ENCODE measurements at places on chromosomes 5 and 9.
A peak's percentile ranks its signal among the peaks of the same experiment; 100 is the strongest.

- DNase-seq: no peak
Measured at GRCh38 chr9:75242426-75242825, 154.1 kb downstream of the OSTF1 start.

DNA sequence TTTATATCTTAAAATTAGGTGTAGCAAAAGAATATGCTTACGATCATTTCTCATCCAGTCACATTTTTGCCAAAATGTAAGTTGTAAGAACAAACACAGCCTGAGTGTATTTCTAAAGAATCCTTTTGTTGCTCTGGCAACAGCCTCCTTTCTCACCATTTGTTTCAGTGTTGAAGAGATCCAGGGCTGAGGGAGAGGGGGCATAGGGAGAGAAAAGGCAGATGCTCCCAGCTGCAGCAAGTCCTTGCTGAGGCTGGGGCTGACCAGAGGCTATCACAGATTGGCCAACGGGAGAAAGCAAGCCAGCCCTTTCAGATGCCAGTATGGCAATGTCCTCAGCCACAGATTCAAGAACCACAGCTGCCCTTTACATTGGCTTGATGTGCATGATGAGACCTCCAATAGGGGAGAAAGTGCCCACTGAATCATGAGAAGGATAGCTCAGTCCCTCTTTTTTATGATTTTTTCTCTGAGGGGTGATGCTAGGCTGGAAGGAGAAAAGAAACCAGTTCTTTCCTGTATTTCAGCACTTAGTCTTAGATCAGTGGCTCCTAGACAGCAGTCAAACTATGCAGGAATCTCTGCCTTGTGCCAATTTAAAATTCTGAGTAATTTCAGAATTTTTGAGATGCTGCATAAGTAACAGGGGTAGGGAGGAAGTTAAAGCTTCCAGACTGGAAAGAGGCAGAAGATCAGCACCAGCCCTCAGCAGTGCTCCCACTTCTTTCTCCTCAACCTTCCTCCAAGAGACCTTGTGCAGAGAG, 142.1 kb downstream of the LHFPL2 start:
- DNase-seq: no peak

DNA sequence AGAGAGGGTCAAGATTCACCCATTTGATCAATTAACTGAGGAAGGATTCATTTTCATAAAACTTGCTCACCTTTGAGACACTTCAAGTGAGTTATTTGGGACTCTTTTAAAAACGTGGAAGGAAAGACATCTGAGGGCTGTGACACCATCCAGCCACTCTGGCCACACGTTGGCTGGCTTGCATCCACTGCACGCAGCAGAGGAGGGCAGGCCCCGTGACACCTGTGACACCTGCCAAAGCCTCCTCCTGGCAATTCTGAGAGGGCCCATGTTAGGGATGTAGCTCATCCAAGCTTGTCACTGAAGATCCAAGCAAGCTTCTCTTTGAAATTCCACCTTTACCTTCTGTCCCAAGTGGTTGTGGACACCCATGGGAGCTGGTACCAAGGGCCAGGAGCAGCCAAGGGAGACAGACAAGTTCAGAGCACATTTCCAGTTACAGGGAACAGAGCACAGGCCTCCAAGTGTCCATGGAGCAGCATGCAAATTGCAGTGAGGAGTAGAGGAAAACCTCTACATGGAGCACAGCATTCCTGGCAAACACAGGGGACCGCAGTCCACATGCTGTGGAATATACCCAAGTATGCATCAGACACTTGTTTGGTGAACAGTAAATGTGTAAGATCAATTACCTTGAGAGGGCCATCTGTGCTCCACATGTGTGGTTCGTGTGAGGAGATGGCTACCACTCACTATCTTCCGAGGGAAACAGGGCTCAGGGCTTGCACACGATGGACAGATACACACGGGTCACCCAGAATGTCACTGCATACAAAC, 4.8 kb downstream of the PRSS3 start:
- DNase-seq: no peak

DNA sequence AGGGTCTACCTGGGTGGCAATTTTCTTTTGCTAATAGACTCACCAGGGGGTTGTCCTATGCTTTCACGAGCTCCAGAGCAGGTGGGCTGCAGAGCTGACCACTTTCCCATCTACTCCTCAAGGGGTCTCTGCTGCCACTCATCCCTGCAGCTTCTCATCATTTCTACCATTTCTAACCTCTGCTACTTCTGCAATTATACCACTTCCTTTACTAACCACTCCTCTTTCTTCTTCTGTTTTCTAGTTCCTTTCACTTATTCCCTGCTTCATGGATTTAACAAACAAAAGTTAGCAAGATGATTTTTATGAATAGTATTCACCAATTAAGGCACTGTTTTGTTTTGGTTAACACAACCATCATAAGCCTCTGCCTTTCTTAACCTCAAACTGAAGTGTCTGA, 34.5 kb upstream of the NIPBL start:
- no peak for DNase-seq

GRCh38 chr5:137858954-137859353, 8.7 kb upstream of the MYOT start:
- no peak for DNase-seq

DNA sequence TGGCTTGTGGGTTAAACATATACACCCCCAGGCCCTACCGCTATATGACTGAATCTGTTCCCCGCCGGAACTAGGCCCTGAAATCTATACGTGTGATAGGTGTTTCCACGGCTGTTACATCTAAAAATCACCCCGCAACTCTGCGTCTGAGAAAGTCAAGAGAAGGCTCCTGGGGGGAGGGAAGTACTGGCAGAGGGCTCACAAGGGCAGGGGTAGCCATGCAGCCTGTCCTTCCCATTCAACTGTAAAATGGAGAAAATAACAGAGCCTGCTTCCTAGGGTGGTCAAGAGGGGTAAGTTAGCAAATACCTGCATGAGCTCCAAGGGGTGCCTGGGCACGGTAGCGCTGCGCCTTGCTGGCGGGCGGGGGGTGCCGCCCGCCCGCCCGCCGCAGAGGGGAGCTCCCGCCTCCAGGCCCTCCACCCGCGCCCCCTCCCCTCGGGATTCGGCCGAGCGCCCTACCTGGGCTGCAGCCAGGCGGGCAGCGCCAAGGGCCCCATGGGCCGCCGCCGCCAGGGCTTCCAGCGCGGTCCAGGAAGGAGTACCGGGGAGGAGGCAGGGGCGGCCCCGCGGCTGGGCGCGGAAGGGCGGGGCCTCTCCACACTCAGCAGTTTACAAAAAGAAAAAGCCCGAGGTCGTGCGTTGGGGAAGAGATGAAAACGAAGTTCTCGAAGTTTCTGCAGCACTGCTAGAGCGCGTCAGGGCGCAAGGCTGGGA, at the start of gene HACD4:
Gene HACD4 (minus strand): TSS at position 550 of the 717 bp plus-strand sequence. CDS start 50 bp downstream, at position 500.
- DNase-seq: peak; percentile 56

DNA sequence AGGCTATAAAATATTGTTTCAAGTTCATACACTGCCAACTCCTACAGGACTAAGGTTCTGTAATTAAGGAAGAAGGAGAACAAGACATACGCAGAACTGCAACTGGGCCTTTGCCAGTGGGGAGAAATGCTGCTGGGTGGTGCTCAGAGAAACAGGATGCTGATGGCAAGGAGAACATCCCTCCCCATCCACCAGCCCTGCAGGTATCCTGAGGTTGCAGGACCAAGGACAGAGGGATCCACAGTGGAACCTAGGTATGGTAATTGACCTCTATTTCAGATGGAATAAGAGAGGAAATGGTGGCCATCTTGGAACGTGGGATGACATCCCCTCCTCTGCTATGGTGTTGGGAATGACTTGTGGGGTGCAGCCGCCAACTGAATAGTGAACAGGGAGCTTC, 206.3 kb upstream of the S1PR3 start:
- no peak for DNase-seq

DNA sequence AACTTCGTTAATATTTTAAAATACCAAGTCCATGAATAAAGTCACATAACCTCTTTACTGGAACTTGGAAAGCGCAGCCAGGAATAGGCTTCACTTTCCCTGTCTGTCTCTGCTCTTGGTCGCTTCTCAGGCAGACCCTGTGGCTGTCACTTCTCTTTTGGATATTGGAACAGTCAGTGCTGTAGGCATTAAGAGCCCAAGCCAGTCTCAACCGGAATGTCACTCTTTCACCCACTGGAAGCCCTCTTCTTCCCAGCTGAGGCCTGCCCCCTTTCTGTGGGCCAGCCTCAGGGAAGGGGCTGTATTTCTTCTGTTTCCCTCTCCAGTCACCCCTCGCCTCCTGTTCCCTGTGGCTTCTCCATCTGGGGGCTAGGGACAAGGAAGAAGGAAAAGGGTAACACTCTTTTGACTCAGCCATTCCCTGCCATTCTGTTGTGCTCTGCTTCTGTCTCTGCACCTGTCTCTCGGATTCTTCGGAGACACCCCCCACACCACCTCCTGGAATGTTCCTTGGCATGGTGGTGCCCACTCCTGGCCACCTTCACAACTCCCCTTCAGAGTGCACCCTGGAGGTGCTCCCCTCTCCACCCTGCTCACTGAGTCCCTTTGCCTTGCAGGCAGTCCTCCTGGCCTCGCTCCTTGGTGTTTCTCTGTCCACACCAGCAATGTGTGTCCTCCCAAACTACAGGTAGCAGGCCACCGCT, 103.4 kb downstream of the TRIO start:
- DNase-seq: no peak

DNA sequence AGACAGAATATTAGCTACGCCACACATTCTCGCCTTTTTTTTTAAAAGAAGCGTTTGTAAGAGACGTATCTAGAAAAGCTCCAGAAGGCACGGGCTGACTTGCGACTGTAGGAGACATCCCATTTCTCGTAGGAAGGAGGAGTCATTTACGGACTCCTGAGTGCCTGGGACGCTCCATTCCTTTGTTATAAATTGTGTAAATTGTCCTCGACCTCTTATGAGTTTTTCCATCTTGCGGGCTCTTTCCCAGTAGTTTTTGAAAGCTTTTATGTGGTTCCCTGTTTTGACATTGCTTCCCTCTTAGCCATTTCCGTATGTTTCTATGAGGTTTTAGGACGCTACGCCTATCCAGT, 1.0 kb downstream of the RABL6 start:
- peak; percentile 45 for DNase-seq

All from kidney tubule cell (primary cell).